ENCODE measurements at places on chromosomes 5 and 9. TPM values are rescaled to one million over a fixed set of nuclear protein-coding genes. Genes with fewer than 3 reads are reported as not detected.

Gene CAMK4
- total RNA-seq: 141 TPM

Gene EGFLAM
- total RNA-seq: 1.3 TPM

Gene NR5A1
- total RNA-seq: not detected

Gene FSTL4
- 2.8 TPM for total RNA-seq

Gene BRIX1
- 29.1 TPM for total RNA-seq

Gene PPP6C
- 21.6 TPM for total RNA-seq

Gene ANKRD18A
- total RNA-seq: 8.1 TPM

Gene IL5
- total RNA-seq: not detected

Gene SGCD
- total RNA-seq: 7.8 TPM

Gene IL13
- not detected for total RNA-seq

Gene F12
- total RNA-seq: 3.4 TPM

Gene AFAP1L1
- 5.9 TPM for total RNA-seq

Gene LRRTM2
- 90.5 TPM for total RNA-seq

Gene MYOZ3
- 2.2 TPM for total RNA-seq

Gene TMEM250
- 26.6 TPM for total RNA-seq

Gene IFNK
- not detected for total RNA-seq

Gene C9orf43
- 0.94 TPM for total RNA-seq

Gene SLC24A2
- total RNA-seq: 16.9 TPM

Gene AQP7
- not detected for total RNA-seq

Gene OSMR
- 1.3 TPM for total RNA-seq

Measured in parietal lobe (tissue), 2 donors.